Fibroblast of skin of right quadriceps (primary cell): ENCODE measurements at places on chromosomes 12 and 14.
A peak's percentile ranks its signal among the peaks of the same experiment; 100 is the strongest.

DNA sequence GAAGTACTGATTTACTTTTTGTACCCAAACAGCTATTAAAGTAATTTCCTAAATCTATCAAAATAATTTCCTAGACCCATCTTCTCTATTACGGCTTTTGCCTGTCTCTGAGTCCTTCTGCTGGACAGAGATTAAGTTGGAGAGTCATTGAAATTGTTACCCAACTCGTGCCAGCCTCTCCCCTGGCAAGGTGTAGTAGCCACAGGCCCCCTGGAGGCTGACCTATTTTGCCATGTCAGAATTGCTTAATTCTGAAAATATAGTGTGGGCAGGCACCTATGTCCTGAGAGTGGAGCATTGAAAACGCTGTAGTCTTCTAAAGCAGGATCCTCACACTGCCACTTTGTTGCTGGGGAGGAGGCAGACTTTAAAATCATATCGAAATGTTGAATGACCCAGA, 308.2 kb downstream of the GLT1D1 start:
- DNase-seq, result no peak

GRCh38 chr12:77003914-77004313, 61.5 kb downstream of the E2F7 start:
- no peak for DNase-seq

GRCh38 chr14:91872517-91873470, 5.5 kb upstream of the TC2N start:
- DNase-seq, result peak; percentile 43

GRCh38 chr12:116779597-116779996, 41.5 kb downstream of the RNFT2 start:
- no peak for DNase-seq

DNA sequence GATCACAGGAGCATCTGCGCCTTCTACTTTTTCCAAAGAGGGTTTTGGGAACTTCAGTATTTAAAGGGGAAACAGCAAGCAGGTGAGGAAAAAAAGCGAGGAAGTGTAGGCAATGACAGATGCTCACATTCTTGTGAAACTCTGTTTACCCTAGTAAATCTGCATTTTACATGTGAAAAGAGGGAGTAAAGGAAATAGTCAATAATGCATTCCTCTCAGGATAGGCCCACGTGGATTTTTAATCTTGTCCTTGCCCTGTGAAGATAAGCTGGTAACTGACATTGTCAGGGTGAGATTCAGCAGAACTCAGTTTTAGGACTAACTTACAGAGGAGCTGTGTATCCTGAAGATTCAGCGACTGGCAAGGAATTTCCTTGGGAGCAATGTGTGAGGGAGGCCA, 1119.2 kb upstream of the TMEM132C start:
- DNase-seq, result no peak

- DNase-seq, result no peak
These were observed 14.9 kb upstream of the SCAF11 start for GRCh38 chr12:46005151-46005797.

- DNase-seq, result no peak
These were observed 65.7 kb downstream of the WNK1 start for GRCh38 chr12:817941-818600.

- DNase-seq, result peak; percentile 78
These were observed 3.4 kb downstream of the APOLD1 start for GRCh38 chr12:12788675-12789368.

- peak; percentile 66 for DNase-seq
These were observed 260.8 kb downstream of the RASSF9 start for GRCh38 chr12:85575120-85576096.

DNA sequence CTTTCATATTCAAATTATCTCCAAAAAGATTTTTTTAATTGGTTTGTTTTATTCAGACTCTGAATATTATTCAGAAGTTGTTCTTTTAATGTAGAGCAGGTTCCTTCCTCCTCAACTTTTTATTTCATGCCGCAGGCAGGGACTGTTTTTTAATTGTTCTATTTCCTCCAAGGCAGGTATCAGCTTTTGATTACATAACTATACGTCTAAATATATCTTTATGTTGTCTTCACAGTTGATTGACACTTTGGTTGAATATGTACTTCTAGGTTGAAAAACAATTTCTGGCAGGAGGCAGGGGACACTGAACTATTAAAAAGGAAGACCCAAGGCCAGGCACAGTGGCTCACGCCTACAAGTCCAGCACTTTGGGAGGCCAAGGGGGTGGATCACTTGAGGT, 82.5 kb downstream of the HECTD4 start:
- no peak for DNase-seq

DNA sequence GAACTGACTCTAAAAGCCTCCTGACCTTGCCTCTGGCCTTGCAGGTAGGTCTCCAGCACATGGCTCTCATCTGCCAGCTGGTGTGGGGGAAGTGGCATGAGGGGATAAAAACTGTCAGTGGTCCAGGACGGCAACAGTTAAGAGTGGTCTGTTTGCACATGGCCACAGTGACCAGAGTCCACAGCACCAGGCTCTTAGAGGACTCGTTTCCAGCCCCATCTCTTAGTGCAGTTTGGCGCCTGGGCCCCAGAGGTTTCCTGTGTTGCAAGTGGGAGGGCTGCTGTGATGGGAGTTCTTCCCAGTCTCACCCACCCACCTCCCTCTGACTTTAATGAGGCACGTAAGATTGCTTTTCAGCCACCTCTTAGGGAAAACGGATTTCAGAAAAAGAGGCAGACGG, 37.0 kb downstream of the APPL2 start:
- DNase-seq, result no peak
